Putamen (tissue), 1 donor: ENCODE measurements at places on chromosomes 6 and 20.

GRCh38 chr6:101722991-101723579 lies 329.6 kb downstream of the GRIK2 start:
- no peak for DNase-seq

DNA sequence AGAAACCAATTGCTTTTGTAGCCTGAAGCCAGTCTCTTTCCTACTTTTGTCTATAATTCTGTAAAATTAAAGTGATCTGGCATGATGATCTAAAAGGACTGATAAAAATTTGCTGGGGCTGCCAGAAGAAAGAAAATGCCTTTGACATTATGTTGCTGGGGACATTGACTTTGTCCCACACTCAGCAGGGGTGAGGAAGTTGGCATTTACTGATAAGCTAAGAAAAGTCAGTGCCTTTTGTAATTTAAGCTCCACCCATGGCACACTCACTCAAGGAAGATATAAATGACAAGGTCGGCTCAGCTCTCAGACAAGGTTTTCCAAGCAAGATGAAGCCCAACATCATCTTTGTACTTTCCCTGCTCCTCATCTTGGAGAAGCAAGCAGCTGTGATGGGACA lies at the start of gene SEMG1:
Gene SEMG1, plus strand, starts transcription at position 309 of the 400 bp plus-strand sequence. Its CDS starts 21 bp downstream, at position 330.
- DNase-seq, result no peak

GRCh38 chr6:166206066-166206465 lies 38.4 kb upstream of the TBXT start:
- no peak for DNase-seq

DNA sequence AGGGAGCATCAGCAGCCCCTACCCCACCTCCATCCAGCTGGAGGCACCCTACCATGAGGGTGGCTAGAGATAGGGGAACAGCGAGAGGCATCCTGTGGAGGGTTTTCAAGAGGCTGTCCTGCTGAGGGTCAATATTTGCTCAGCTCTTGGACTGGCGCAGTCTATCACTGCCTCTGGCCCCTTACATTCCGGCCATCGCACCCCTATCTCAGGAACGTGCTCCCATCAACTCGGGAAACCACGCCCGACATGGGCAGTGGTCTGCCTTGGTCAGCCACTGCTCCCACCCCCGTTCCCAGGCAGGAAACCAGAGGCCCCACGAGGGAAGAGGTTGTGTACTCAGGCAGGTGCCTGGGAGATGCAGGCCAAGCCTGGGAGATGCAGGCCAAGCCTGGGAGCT lies 57.9 kb downstream of the VEGFA start:
- no peak for DNase-seq

DNA sequence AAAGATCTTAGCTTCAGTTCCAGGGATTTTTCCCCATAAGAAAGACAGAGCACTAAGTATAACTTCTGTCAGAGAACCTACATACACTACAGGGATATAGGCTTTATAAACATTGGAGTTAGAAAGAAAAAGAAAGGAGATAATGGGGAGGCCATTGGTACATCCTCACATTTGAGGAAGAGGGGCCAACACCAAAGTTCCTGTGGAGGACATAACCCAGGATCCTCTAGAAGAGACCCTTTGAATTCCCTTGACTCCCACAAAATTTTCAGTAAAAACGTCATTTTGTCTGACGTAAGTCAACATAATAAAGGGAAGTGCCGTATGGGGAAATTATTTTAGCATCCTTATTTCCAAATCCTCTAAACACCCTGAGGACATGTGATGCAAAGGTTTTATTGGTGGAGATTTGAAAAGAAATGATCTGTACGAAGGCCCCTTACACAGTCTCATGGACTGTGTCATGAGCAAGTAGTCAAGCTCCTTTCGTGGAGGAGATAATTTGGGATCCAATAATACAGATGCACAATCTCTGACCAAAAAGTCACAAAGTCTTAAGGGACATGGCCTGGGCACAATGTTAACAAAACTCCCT lies 33.2 kb downstream of the HLA-DRA start:
- no peak for DNase-seq

- no peak for DNase-seq
Measured at GRCh38 chr6:14693301-14694192, 552.3 kb upstream of the JARID2 start.
